ENCODE measurements at places on chromosomes 2 and 18.

DNA sequence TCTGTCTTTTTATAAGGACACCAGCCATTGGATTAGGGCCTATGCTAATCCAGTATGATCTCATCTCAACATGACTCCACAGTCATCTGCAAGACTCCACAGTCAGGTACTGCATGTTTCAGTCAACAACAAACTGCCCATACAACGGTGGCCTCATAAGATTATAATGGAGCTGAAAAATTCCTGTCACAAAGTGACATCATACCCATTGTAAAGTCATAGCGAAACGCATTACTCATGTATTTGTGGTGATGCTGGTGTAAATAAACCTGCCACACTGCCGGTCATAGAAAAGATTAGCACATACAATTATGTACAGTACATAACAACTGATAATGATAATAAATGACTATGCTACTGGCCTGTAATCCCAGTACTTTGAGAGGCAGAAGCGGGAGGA is 102.2 kb downstream of the TEX51 start:
- no peak for DNase-seq

DNA sequence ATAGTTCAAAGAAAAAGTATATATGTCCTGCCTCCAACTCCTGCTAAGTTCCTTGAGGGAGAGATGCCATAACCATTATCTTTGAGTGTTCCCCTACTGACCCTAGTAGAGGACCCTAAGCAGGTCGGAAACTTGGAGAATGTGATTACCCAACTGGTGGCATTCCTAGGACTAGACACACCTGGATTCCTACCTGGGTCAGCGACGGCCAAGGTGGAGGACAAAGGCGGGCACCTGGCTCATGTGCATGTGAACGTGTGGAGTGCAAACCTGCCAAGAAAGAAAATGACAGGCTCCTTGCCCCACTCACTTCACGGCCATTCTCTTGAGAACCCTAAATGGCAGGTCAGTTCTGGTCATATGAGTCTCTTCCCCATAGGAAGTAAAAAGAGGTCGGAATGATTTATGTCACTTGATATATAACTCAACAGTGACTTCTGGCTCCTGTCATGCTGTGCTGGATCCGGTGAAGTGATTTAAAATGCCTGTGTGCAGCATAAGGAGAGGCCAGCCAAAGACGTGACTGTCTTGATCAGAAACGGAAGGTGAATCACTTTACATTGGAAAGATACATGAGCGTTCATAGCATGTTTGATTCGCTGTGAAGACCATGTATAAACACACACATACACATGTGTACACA is 371.6 kb downstream of the EIPR1 start:
- DNase-seq = no peak

GRCh38 chr18:37443325-37444055 is 122.1 kb downstream of the CELF4 start:
- no peak for DNase-seq

DNA sequence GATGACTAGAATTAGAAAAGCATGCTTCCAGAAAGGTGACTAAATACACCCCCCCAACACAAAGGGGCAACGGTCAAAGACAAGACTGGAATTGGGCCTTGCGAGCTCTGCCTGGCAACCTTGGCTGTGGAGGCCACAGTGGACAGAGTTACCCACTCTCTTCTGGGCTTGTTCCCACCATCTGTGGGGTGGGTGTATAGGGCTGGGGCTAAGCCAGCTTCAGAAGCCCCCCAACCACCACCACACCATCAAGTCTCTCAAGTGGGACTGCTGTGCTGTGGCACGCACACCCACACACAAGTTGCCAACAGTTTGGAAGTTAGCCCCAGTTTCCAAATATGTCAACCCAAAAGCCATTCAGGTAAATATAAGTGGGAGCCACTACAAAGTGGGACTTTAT is 7.8 kb downstream of the NFE2L2 start:
- no peak for DNase-seq

- DNase-seq = no peak
Measured at GRCh38 chr2:208415897-208416296, 9.3 kb downstream of the PTH2R start.

DNA sequence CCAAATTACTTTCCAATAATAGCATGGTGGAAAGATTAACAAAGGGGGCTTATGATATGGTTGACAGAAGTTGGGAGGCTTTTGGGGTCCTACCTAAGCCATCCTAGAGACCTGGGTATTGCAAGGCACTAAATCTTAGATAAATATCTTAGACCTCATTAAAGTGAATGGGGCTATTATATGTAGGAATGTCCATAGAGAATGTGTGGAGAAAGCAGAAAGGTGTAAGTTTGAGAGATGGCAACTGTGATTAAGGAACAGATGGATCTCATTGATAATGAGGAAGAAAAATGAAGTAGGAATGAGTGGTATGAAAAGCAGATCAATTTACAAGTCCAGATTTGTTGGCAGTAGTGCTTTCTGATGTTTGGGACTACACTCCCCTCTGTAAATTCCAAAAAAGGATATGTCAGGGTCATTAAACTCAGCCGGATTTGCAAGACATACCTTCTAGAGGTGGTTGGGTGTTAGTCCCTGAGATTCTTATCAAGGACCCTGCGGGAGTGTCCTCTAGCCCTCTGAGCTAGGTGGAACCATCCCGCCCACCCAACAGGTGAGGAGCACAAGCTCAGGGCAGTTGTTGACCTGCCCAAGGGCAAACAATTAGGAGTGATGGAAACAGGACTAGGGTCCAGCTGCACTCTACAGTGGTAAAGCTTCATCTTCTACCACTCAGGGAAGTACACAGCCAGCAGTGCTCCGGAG is 12.1 kb downstream of the TCF7L1 start:
- DNase-seq = no peak

DNA sequence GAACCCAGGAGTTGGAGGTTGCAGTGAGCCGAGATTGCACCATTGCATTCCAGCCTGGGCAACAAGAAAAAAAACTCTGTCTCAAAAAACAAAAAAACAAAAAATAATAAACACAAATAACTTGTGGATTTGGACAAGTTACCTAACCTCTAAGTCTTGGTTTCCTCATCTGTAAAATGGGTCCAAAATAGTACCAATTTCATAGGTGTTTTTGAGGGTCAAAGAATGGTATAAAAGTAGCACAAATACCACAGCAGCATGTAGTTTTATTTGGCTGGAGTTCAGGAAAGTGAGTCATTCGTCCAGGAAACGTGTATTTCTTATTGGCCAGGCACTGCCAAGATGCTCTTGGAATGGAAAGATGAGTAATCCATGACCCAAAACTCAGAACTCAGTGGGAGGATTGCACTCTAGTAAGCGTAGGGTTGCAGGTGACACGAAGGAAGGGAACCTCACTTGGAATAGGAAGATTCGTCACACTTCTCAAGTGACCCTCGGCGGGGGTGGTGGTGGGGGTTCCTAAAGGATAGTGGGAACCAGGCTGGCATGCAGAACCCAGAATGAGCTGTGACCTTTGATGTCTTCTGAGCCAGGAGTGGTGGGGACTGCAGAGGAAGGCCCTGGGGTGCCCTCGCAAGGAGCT is 24.4 kb downstream of the GRHL1 start:
- DNase-seq = no peak

DNA sequence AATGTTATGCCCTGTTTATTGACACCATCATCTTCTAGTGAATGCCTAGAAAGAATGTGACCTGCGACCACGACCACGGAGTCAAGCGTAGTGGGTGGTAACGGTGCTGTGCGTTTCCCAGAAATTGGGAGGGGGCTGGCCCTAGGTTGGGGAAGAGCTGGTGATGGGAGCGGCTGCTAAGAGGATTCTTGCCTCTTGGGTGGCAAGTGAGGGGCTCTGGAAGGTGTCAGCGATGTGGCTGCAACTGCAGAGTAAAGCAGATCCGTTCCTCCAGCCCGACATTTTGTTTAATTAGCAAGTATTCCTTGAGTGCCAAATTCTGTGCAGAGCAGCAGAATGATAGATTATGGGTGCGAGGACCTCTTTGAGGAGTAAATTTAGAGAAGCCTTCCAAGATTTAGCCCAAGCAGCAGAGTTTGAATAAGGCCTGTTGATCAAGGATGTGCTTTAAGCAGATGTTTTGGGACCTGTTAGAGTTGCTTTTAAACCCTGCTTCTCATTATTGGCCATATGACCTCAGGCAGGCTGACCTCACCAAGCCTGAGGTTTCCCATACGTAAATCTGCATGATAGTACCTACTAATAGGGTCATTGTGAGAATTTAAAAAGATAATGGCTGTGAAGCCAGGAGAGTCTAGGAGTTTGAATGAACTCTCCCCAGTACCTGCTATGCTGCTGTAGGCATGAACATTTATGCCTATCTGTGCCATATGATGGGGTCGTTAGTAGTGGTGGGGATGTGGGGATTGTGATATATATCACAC is 287.7 kb downstream of the PTGR3 start:
- no peak for DNase-seq

All from NCI-H187 (cell line).